ENCODE measurements at places on chromosomes 6 and 20. TPM values are rescaled to one million over a fixed set of nuclear protein-coding genes. Genes with fewer than 3 reads are reported as not detected.

The PDYN gene
- 0.34 TPM for polyA plus RNA-seq

The BNIP5 gene
- 0.16 TPM for polyA plus RNA-seq

The MACROD2 gene
- 13.4 TPM for polyA plus RNA-seq

The PLCB4 gene
- 15.1 TPM for polyA plus RNA-seq

The CCR6 gene
- polyA plus RNA-seq = not detected
